ENCODE measurements at places on chromosomes 6 and 20.

GRCh38 chr6:89585154-89585553 lies 53.4 kb downstream of the LYRM2 start:
- H3K36me3 ChIP-seq = no peaks in the 10 kb centered on the region
- no peak for DNase-seq
- H3K27me3 ChIP-seq = no peaks in the 10 kb centered on the region
- no peak overlapping the region for H3K27ac ChIP-seq
- no peaks in the 10 kb centered on the region for H3K4me1 ChIP-seq

DNA sequence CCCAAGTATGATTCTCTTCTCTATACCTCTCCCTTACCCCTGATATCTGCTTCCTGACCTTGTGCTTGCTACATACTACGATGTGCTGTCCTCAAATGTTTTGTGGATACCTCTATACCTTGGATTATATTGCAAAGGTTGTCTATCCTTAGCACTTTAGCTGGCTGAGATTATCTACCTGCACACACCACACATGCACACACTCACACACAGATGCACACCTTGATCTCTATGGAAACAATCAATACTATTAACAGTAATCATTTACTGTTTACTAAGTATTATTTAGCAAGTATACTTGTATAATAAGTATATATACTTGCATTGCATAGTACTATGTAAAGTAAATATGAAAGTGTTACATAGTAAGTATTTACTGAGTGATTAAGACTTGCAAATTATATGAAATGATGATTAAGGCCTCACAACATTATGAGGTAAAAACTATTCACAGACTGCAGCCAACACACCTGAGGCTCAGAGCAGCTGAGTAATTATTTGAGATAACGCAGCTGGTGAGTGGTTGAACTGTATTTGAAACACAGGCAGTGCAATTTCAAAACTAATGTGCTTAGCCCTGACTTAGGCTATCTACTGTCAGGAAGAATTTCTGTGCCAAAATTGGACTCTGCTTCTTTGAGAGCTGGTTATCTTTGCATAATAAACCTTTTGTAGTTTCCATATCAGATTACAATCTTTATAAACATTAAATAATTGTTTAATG lies 699.9 kb downstream of the FRK start:
- no peaks in the 10 kb centered on the region for H3K36me3 ChIP-seq
- no peaks in the 10 kb centered on the region for H3K27me3 ChIP-seq
- no peak overlapping the region for H3K27ac ChIP-seq
- H3K4me1 ChIP-seq = no peaks in the 10 kb centered on the region

DNA sequence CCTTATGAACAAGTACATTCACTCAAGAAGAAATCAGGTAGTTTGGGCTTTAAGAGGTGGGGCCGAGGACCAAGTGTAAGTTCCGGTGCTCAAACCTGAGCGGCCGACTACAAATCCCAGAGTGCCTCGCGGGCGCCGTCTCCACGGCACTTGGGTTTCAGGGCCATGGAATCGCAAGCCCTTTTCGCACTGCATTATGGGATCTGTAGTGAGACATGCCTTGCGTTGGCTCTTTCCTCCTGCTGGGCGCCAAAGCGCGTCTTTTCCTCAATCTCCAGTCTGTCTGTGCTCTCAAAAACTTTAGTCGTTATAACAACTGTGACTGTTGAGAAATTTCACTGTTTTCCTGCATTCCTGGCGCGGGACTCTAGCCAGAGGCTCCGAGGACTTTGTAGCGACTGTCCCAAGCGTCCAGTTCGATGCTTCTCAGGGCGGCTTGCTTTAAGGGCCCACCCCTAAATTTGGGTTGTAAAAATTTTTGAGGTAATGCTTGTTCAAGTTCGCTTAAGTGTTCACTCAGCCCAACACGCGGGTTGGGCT lies 408 bp upstream of the FBXO9 start:
- peak; percentile 99 for DNase-seq
- peak overlapping the region; percentile 94 for H3K27ac ChIP-seq
- H3K4me3 ChIP-seq = peak overlapping the region; percentile 90
- H3K36me3 ChIP-seq = no peaks in the 10 kb centered on the region
- peaks cover 9% of the 10 kb centered on the region for H3K4me1 ChIP-seq

DNA sequence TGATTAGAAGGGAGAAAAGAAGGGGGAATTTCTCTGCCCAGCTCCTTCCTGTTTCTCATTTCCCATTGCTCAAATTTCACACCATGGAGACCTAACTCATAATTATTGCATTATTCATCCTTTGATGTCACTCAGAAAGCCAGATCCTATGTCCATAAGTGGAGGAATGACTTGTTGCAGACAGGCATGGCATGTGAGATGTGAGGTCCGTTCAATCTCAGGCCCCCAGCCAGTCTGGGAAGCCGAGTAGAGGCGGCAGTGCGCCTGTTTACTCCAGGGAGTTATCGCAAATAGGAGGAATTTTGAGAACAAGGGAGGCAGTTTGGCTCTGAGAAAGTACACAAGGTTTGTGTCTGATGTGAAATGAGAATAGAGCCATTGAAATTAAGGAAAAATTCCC lies 26.9 kb upstream of the MOCS1 start:
- DNase-seq = no peak
- H3K36me3 ChIP-seq = no peaks in the 10 kb centered on the region
- no peak overlapping the region for H3K27ac ChIP-seq
- no peak overlapping the region for H3K4me3 ChIP-seq

GRCh38 chr6:5670811-5671561 lies 335.7 kb downstream of the NRN1 start:
- no peaks in the 10 kb centered on the region for H3K27me3 ChIP-seq
- no peaks in the 10 kb centered on the region for H3K36me3 ChIP-seq
- H3K27ac ChIP-seq = no peak overlapping the region
- DNase-seq = no peak
- H3K4me1 ChIP-seq = no peaks in the 10 kb centered on the region

DNA sequence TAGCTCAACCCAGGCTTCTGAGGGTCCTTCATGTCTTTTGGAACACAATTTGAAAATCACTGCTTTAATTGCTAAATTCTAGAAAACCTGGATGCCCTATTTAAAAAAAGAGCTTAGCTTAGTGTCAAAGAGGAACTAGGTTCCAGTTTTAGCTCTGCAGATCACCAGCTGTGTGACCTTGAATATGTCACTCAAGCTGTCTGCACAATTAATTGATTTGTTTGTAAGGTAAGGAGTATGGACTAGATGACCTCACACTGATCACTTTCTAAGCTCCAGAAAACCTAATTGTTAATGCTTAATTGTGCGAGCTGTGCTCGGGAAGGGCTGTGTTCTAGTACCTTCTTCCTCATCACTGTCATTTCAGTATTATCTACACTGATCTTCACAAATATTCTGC lies 26.2 kb downstream of the UTRN start:
- no peak overlapping the region for H3K27ac ChIP-seq
- no peaks in the 10 kb centered on the region for H3K27me3 ChIP-seq
- no peaks in the 10 kb centered on the region for H3K36me3 ChIP-seq
- H3K4me3 ChIP-seq = no peak overlapping the region
- no peak for DNase-seq

DNA sequence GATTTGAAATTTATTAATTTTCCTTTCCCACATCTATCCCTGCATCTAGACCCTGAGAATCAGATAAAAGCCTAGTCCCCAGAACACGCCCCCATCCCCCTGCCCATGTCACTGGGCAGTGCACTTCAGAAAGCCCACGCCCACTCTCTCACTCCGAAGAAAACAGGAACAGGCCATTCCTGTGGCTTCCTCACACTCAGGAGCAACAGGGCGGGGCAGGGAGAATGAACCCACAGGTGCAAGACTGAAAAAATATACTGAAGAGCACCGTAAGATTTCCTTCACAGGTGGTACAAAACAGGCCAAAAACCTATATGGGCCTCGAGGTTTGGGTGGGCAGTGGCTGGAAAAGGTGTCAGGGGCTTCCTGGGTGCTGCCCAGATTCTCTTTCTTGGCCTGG lies 3.4 kb downstream of the OXT start:
- no peaks in the 10 kb centered on the region for H3K27me3 ChIP-seq
- no peak overlapping the region for H3K27ac ChIP-seq
- H3K4me1 ChIP-seq = no peaks in the 10 kb centered on the region
- no peak overlapping the region for H3K4me3 ChIP-seq
- H3K36me3 ChIP-seq = no peaks in the 10 kb centered on the region
- DNase-seq = no peak

DNA sequence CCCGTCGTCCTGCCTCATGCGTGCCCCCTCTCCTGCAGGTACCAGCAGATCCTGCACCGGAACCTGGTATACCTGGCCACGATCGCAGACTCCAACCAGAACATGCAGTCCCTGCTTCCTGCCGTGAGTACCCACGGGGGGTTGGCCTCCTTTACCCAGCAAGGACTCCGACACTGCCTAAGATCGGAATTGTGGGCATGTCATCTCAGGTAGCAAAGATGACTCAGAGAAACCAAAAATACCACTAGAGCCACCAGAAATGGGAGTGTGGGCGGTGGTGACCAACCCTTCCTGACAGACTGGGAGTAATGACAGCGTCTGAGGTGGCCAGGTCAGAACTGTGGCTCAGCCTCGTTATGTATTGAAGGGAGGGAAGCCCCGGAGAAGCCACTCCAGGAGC lies 16.3 kb downstream of the SS18L1 start:
- H3K36me3 ChIP-seq = peaks cover 22% of the 10 kb centered on the region
- H3K4me1 ChIP-seq = no peaks in the 10 kb centered on the region
- H3K27me3 ChIP-seq = no peaks in the 10 kb centered on the region
- H3K27ac ChIP-seq = no peak overlapping the region
- no peak overlapping the region for H3K4me3 ChIP-seq
- DNase-seq = no peak

GRCh38 chr20:37020636-37021035 lies 69.1 kb upstream of the SAMHD1 start:
- H3K4me3 ChIP-seq = no peak overlapping the region
- H3K4me1 ChIP-seq = no peaks in the 10 kb centered on the region
- H3K27me3 ChIP-seq = no peaks in the 10 kb centered on the region
- no peak for DNase-seq
- H3K36me3 ChIP-seq = no peaks in the 10 kb centered on the region

GRCh38 chr6:46719099-46719498 lies 16.1 kb downstream of the PLA2G7 start:
- no peaks in the 10 kb centered on the region for H3K27me3 ChIP-seq
- H3K4me3 ChIP-seq = no peak overlapping the region
- no peak for DNase-seq
- H3K4me1 ChIP-seq = no peaks in the 10 kb centered on the region
